ENCODE measurements at places on chromosomes 4 and X.
A peak's percentile ranks its signal among the peaks of the same experiment; 100 is the strongest.

DNA sequence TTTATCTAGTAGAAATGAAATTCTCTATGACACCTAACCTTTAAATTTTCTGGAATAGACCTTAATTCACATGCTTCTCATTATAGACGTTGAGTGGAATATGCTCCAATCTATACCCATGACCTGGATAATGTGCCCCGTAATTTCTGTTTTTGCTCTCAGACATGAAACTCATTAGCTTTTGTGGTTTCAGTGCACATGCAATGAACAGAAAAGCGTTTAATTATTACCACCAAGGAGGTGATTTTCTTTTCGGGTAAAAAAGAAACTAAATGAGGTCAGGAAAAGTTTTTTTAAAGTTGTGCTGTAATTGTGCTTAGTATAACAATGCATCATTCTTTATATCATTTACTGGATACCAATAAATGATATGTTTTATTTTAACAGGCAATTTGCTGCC is 1703.9 kb upstream of the TENM3 start:
- no peak for DNase-seq

- no peak for DNase-seq
Observed at GRCh38 chrX:105190252-105190853, 30.1 kb downstream of the TEX13A start.

DNA sequence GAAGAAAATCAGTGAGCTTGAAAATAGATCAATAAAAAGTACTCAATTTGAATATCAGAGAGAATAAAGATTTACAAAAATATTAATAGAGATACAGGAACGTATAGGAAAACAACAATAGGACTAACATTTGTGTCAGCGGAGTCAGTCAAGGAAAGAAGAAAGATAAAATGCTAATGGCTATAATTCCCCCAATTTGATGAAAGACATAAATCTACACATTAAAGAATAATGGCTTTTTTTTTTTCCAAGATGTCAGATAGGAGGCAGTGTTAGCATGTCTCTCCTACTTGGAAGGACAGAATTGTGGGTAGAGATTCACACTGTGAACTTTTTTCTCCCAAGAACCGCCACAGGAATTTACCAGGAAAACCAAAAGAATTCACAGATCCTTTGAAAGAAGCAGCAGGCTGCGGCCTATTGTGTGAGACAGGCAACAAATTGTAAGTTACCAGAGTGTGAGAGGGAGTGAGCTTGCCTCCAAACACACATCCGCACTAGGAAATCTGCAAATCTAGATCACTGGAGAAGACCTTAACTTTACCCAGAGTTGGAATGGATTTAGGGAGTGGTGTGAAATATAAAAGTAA is 249.9 kb downstream of the PRDM5 start:
- DNase-seq = no peak

DNA sequence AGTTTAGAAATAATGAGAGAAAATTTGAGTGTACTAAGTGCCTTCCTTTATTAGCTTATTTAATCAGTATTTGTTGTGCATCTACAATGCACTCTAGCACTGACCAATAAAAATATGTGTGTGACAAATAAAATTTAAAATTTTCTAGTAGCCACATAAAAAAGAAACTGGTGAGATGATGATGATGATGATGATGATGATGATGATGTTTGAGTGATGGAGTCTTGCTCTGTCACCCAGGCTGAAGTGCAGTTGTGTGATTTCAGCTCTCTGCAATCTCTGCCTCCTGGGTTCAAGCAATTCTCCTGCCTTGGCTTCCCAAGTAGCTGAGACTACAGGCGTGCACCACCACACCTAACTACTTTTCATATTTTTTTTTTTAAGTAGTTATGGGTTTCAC is 110.2 kb downstream of the RNF150 start:
- DNase-seq = no peak

GRCh38 chr4:62285026-62285425 is 1084.9 kb downstream of the ADGRL3 start:
- DNase-seq = no peak

DNA sequence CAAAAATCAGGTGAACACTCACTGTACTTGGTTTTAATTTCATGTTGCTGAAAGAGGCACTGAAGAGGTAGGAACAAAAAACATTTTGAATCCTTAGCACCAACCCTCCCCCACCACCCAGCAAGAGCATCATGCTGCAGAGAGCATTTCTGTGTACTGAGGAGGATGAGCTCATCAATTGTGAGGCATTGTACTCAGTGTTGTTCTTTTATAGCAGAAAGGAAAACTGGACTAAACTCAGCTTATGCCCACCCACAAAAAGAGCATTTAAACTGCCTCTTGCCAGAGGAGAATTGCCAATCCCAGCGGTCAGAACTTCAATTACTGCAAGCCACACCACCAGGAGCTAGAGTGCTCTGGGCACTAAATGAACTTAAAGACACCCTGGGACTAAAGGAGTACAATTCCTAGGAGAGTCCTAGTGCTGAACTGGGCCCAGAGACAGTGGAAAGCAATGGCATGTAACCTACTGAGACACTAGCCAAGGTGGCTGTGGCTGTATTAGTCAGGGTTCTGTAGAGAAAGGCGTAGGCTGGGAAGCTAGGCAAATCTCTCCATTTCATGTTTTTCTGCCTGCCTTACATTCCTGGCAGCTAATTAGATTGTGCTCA is 280.7 kb upstream of the KLHL4 start:
- no peak for DNase-seq

DNA sequence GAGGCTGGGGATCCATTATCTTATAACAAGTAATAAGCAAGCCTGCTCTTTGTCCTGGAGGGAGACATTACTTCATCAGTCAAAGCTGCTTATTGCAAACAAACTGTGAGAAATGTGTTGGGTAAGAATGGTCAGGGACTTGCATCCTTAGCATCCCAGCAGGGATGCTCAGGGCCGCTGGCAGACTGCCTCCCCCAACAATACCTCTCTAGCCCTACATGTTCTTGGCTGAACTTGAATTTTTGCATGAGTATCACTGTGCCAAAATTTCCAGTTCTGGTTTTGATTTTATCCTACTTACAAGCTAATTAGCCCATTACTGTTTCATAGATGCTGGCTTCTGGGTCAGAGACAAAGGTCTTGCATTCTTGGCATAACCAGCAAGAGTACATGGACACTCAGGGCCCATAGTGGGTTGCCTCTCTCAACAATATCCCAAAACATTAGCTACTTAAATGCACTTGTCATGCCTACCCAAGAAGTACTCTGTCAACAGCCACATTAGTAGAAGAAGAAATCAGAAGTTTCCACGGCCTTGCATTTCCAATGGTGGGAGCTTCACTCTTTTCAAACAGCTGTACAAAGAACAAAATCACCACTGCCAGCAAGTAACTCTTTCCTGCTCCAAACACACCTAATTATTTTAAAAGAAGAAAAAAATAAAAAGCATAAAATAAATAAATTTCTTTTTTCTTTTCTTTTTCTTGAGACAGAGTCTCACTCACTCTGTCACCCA is 41.9 kb upstream of the NEUROG2 start:
- no peak for DNase-seq

DNA sequence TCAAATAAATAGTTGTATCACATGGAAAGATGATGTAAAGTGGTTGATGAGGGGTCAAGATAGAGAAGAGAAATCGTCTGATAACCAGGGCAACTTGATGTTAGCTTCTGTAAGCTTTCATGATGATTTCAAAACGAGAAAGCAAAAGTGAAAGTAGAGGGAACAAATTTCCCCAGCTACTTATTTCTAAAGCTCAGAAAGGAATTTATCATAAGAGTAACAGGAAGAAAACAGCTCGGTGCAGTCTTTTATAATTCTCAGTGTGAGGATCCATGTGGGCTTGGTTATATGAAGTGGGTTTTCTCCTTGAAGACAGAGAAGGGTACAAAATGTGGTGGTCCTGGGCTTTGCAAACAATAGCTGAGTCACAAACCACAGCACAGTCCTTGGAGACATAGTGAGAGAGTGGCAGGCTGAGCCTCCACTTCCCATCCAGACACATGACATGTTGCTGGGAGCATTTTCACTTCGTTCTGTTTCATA is 32.1 kb upstream of the GLRA2 start:
- no peak for DNase-seq

- DNase-seq = no peak
Observed at GRCh38 chr4:17475481-17475880, 36.4 kb downstream of the QDPR start.

GRCh38 chr4:169103966-169104412 is 93.9 kb upstream of the CBR4 start:
- DNase-seq = no peak

DNA sequence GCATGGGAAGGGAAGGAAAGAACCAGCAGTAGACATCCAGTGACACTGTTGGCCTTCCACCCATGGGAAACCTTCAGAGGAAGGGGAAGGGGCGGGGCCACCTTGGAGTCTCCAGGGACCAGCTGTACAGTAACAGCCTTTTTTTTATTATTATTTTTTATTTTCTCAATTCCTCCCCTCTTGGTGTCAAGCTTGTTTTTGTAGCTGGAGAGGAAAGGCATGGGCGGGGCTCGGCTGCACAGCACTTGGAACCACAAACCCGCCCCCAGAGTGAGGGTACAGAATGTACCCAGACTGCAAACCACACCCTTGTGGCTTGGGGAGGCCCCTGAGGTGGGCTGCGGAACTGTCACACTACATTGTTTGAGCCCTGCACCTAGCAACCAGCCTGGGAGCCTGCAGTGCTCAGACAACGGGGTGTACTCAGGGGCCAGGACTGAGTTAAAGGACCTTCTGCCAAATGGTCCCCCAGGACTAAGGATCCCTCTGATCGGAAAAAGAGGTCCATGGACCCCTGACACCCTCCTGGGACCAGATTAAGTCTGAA is 45.7 kb downstream of the PRPS1 start:
- DNase-seq = peak; percentile 79

- DNase-seq = no peak
Observed at GRCh38 chr4:153684971-153685371, 891 bp downstream of the TLR2 start.

GRCh38 chr4:89114100-89114499 is 2.8 kb downstream of the TIGD2 start:
- DNase-seq = no peak

DNA sequence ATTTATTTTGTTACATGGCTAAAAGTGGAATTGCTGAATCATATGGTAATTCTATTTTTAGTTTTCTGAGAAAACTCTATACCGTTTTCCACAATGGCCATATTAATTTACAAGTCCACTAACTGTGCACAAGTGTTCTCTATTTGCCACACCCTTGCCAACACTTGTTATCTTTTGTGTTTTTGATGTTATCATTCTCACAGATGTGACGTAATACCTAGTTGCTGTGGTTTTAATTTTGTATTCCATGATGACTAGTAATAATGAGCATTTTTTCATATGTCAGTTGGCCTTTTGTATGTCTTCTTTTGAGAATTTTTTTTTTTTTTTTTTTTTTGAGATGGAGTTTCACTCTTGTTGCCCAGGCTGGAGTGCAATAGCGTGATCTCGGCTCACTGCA is 164.2 kb upstream of the SPANXN4 start:
- no peak for DNase-seq

DNA sequence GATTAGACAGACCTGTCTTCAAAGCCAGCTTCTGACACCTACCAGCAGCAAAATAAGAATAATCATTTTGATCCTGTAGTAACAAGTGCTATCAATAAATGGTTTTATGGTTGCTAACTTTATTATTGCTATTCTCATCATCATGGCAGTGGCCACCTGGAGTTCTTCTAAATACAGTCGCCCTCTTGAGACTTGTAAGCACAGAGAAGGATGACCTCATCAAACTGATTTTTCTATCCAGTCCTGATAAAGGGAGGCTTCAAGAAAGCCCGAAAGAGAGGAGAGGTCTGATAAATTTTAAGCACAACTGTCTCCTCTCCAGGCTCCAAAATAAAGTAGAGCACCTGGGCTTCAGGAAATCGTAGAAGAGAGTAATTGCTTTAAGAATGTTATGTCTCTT is 286.4 kb downstream of the USP46 start:
- no peak for DNase-seq
